Stimulated activated CD4-positive, alpha-beta T cell treated with anti-CD3 and anti-CD28 coated beads, Interleukin-1b, Interleukin-23, amount 100 ng/mL, for 1 hour (primary cell): ENCODE measurements at places on chromosomes 16 and 17.

GRCh38 chr17:53058031-53058430, 764.7 kb upstream of the KIF2B start:
- DNase-seq = no peak

DNA sequence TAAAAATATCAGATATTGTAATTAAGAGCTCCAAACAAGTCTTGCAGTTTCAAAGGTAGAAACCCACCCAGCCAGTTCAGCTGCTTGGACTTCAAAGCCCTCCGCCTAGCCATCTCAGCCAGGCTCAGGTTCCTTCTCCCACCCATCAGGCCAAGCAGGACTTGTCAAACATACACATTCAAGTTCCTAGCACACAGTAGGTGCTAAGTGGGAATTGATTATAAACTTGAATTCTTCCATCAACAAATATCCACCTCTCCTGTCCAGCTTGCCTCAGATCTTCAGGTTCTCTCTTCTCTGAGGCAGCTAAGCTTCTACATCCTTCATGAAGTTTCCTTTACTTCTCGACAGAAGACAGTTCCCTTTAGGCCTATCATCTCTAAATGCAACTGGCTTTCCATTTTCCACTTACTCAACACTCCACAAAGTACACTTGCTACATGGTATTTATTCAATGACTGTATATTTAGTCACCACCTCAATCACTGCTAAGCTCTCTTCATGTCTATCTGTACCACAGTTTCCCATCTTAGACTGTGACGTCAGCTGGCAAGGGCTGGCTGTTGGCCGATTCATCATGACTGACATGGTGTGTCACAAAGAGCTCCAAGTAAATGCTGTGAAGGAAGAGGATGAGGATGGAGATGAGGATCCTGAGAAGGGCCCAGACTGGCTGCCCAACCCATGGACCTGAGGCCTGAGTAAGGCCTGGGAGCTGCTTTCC, 13.3 kb upstream of the COG7 start:
- DNase-seq = no peak

- no peak for DNase-seq
These were observed 36.5 kb upstream of the PVALEF start for GRCh38 chr17:81128774-81129173.

- no peak for DNase-seq
These were observed 44.7 kb downstream of the CYTH1 start for GRCh38 chr17:78737332-78737731.

DNA sequence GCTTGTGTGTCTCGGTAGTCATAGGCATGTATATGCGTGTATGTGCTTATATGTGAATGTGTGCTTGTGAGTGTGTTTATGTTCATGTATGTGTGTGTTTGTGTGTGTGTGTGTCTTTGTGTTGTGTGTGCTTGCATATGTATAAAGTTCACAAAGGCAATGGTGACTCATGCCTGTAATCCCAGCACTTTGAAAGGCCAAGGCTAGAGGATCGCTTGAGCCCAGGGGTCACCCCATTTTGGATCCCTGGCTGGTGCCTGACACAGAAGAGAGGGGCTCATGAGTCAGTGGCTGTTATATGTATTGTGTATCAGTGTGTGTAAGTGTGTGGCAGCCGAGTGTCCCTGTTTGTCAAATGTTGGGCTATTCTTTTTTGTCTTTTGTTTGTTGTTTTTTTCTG, 69.3 kb downstream of the ABCC1 start:
- no peak for DNase-seq

- no peak for DNase-seq
These were observed 47.2 kb downstream of the DNAH9 start for GRCh38 chr17:11645426-11645825.

DNA sequence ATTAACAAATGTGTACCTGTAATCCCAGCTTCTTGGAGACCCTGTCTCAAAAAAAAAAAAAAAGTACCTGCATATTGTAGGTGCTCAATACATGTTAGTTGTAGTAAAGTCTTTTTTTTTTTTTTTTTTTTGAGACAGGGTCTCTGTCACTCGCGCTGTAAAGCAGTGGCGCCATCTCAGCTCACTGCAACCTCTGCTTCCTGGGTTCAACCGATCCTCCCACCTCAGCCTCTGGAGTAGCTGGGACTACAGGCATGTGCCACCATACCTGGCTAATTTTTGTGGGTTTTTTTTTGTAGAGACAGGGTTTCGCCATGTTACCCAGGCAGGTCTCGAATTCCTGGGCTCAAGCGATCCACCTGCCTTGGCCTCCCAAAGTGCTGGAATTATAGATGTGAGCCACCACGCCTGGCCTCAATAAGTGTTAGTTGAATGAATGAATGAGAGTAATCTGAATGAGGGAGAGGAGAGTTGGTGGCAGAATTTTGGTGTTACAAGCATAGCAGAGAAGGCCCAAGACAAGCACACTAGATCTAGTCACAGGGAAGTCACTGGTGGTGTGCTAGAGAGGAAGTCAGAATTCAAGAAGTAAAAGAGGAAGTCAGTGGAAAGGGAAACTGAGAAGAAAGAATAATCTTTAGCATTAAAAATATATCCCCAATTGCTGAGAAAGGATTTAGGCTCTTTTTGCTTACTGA, 9.4 kb upstream of the MYL4 start:
- DNase-seq = no peak

DNA sequence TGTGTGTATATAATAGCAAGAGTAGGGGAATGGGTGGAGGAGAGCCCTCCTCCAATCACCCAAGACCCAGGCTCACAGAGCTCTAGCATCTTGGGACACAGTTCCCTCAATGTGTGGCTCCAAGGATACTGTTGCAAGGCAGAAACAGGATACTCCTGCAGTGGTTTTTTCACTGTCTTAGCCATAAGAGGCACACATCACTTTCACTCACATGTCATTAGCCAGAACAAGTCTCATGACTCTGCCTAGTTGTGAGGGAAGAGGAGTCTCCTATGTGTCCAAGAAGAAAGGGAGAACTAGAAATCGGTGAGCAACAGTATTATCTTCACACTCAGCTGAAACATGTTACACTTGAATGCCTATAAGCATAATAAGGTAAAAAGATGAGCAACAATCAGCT, 11.1 kb upstream of the NUDT7 start:
- DNase-seq = no peak

DNA sequence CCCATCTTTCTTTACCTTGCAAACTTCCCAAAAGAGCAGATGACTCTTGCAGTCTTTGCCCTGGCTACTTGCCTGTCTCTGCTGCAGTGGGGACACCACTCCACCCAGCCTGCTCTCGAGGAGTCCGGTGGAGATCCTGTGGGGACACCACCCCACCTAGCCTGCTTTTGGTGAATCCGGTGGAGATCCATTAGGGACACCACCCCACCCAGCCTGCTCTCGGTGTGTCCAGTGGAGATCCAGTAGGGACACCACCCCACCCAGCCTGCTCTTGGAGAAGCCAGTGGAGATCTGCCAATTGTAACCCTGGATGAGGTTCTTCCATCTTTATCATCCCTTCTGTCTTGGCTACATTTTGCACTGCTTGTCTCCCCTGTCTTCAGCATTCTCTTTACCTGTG, 54.2 kb downstream of the C16orf78 start:
- DNase-seq = no peak

DNA sequence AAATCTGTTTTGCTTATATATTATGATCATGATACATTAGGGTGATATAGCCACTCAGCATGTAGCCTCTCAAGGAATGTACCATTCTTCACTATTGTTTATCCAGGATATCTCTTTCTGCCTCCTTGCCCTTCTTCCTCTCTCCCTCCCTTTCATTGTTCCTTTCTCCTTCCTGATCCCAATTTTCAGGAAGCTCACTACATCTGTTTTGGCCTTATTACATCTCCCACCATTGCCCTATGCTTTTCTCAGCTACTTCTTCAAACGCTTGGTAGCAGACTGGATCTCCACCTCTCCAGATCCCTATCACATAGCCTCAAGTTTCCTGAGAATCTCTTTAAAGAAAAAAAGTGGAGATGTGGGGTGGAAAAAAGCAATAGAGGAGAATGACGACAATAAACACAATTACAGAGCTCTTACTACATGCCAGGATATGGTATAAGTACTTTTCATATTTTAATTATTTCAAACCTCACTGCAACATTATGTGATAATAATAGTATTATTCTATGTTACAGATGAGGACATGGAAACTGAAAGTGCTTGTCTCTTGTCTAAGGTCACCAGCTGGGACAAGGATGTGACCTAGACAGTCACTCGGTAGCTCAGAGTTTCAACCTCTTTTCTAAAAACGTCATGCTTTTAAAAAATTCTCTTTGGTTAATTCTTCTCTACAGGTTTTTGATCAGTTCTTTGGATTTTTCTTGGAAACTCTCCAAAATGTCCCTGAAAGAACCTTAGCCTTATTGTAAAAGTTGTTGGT, 959.1 kb downstream of the CDH11 start:
- DNase-seq = no peak

DNA sequence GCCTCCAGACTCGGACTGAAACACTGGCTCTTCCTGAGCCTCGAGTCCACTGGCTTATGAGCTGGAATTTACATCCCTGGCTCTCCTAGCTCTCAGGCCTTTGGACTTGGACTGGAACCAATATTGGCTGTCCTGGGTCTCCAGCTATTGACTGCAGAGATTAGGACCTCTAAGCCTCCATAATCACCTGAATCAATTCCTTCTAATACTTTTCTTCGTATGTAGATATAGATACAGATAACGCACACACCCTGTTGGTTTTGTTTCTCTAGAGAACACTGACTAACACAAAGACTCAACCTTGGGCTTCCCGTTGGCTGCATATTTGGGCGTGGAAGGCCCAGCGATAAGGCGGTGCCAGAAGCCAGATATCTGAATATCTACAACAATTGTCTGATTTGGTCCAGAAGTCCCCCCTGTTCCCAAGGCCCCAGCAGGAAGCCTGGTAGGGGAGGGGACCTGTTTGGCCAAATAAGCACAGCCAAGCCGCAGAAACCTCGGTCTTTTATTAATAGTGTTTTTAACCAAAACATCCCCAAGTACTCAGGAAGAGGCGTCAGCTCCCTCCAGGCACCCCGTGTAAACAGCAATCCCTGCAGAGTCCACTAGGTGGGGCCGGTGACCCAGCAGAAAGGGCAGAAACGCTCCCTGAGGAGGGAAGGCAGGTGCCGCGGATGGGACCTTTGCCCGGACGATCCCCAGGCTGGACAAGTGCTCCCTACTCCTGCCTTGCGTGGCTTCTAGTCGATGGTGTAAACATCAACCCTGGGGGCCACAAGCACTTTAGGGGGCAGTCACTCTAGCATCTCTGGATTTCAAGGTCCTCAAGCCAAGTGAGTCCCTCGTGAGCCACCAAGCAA, 57.0 kb downstream of the ABR start:
- peak; percentile 85 for DNase-seq
